HEK293T (cell line): ENCODE measurements at places on chromosomes 2 and 18.

DNA sequence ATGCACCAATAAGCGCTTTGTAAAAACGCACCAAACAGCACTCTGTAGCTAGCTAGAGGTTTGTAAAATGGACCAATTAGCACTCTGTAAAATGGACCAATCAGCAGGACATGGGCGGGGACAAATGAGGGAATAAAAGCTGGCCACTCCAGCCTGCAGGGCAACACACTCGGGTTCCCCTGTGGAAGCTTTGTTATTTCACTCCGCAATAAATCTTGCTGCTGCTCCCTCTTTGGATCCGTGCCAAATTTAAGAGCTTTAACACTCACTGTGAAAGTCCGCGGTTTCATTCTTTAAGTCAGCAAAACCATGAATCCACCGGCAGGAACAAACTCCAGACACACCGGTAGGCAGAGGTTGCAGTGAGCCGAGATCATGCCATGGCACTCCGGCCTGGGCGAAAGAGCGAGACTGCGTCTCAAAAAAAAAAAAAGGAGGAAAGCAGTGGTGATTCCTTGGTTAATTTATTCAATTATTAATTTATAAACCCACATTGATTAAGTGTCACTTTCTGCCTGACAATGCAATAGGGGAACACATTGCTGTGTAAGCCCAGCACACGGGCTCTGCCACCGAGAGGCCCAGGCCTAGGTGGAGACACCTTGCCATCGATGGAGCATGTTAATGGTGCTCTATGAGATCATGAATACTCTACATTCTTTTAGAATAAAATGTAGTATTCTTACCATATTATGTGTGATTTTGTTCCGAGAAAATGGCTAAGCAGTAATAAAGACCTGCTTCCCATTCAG, 687.6 kb upstream of the HS6ST1 start:
- no peak for DNase-seq

DNA sequence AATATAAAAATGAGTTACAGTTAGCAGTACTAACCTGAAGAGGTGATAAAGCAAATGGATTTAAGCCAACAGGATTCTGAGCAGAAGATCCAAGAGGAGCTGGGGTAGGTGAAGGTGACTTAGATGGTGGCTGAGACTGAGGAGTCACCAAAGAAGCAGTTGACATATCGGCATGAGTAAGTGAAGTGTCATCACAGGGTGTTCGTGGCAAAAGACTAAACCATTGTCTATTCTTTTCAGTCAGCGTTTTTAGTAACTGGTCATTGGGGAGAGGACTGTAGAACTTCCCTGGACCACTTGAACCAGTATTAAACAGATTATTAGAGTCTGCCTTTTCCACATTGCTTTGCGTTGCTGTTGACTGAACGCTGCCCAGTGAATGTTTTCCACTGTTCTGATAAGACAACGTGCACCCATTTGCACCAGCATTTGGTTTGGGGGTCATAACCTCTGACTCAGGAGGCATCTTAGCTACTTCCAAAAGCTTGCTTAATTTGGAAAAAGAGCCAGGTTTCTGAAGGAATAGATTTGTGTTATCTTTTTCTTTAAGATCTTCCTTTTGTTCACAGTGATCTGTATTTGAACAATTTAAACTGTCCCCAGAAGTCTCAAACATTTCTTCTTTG, 63.3 kb upstream of the WDSUB1 start:
- no peak for DNase-seq

DNA sequence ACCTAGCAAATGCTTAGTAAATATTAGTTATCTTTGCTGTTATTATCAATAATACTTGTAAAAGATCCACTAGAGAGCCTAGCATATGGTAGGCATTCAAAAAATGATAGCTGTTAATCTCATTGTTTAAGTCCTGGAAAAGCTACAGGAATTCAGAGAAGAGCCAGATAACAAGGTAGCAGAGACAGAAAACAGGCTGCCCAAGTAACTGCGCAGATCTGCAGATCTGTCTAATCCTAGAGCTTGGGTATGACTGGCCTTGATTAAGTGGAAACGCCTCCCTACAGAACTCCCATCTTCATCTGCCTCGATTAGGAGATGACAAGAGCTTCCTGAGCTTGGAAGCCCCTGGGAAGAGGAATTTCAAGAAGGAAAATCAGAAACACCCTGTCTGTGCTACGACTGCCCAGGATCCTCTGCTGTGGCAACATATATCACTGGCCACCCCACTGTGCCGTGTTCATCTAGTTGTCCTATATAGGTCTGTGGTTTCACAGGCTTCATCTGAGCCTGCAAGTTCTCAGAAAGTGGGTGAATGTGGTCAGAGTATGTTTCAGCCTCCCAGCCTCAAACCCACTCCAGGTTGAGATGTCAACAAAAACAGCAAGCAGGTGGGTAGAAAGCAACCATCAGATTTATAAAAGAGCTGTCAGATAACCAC, 151.5 kb upstream of the PKDCC start:
- DNase-seq, result no peak

DNA sequence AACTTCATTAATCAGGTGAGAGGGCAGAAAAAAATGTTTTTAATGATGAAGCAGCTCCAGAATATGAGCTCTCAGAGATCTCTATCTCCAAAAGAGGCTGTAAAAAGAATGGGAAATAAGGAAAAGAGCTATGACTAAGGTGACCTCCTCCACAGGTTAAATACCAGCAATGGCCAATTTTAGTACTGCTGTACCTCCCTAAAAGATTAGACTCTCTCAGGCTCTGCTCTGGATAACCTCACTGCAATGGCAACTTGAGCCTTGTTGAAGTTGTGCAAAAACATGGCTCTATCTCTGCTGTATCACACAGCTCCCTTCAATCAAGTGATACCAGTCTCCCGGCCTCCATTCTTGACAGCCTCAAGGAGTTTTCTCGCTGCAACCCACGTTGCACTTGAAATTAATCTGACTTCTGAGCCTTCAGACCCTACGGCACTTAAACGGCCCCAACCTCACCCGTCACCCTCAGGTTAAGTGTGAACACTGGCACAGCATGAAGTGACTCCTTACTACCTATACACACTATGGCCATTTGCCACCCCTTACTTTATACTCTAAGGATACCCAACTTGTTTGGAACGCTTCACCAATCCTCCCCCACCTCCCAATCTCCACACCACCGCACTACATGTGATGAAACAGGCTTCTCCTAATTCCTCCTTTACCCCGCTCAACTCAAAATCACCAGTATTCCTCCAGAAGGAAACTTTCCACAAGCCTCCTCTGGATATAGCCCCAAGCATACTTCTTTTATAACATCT, 36.3 kb downstream of the SMAD2 start:
- peak; percentile 6 for DNase-seq

GRCh38 chr2:68044099-68044498, 18.7 kb downstream of the C1D start:
- no peak for DNase-seq

DNA sequence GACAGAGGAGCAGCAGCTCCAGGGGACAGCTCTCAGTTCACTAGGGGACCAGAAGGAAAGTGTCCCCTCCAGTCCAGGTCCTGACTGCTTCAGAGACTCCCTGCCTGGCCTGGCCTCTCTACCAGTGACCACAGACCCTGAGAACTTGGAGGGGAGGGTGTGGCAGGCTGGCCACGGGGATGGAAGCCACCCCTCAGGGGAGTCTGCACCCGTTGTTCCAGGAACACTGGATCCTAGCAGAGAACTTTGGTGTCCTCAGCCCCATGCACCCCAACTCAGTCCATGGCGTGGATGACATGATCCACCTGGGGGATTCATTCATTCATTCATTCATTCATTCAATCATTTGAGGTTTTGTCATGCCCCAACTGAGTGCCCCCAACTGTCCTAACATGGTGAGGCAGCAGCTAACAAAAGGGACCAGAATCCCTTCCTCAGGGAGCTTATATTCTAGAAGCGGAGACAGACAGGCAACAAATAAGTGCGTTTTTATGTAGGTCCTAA, 31.9 kb downstream of the MYO7B start:
- no peak for DNase-seq

DNA sequence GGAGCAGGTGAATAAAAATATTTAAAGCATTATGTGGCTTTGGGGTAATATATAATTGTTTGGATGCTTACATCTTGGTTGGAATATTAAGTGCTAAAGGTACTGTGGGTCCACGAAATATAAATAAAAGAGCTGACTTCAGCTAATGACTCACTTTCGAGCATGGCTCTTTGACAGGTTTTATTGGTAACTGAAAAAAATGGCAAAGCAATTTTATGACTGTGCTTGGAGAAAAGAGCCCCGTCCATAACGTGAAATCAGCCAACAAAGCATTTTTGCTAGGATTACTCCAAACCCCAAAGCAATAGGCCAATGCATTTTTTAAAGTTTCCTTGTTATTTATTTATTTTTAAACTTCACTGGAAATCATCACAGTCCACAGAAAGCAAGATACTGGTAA, 397.2 kb upstream of the CDH19 start:
- DNase-seq, result no peak

DNA sequence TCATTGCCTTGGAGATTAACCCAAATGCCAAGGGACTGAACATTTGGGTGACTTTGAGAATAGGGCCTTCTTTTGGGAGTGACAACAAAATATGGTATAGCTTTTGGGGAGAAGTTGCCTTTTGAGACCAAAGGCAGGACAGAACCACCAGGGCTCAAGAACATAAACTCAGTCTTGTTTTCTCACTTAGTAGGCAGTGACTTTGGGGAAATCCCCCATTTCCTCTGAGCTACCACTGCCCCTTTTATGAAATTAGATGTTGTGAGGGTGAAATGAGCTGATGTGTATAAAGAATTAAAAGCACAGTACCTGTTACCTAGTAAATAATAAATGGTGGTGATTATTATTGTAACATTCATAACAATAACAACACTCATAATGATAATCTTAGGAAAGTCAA, 36.5 kb downstream of the GPD2 start:
- DNase-seq, result no peak

GRCh38 chr2:187615902-187616301, 61.7 kb upstream of the TFPI start:
- no peak for DNase-seq

DNA sequence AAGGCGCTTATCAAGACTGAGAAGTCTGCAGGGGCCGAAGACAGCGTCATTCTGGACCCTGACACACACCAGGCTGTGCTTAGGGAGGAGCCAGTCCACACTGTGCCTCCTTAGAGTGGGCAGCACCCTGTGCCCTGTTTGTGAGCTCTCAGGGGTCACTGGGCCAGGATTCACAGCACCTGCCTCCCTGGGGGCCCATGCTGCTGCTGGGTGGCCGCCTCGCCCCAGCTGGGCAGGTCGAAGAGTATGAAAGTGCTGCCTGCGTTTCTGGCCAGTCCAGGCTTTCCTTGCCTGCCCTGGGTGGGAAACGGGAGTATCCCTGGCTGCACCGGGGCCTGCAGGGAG, 15.4 kb upstream of the GPR55 start:
- DNase-seq, result no peak

- peak; percentile 16 for DNase-seq
Measured at GRCh38 chr18:62523631-62524439, 1.0 kb downstream of the ZCCHC2 start.

GRCh38 chr2:23434721-23435121, 49.7 kb downstream of the KLHL29 start:
- DNase-seq, result no peak

GRCh38 chr2:227860221-227860641, 11.2 kb upstream of the DAW1 start:
- DNase-seq, result no peak
